ENCODE measurements at places on chromosomes 13 and 19.

GRCh38 chr19:31354799-31355664, 5.8 kb upstream of the TSHZ3 start:
- no peak for DNase-seq

- no peak for DNase-seq
These were observed 857.1 kb downstream of the GPC5 start for GRCh38 chr13:92255526-92255925.

DNA sequence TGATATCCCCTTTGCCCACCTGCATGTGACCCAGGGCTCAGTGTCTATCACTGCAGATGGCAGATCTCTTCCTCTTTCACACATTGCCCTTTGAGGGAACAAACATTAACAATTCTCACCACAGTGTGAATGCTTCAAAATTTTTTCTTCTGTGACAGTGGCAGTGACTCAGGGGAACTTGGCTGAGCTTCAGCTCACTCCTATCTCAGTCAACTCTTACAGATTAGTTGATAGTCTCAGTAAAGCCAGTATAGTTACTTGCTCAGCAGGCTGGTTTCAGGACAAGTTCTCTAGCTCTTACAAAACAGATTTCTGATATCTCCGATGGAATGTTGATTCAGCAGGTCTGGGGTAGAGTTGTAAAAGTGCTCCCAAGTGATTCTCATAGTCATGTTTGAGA, 166.9 kb downstream of the DLEU7 start:
- no peak for DNase-seq

DNA sequence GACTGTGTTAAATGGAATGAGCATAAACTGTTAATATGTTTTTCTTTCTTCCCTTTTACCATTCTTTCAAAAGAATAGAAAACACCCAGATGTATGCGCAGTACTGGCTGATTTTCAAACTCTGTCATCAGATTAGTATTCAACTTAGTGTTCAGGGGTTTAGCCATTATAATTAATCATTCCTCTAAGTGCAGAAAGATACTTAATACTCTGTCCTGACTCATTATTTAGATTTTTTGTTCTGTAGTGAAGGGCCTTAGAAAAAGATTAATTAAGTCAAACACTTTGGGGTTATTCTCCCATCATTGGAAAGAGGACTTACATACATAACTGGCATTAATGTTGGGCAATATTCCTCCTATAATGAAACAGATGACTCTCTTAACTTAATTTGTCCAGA, 1316.7 kb upstream of the SLC10A2 start:
- DNase-seq, result no peak

- peak; percentile 59 for DNase-seq
These were observed at the start of gene TEX30 for GRCh38 chr13:102773441-102774213. Gene TEX30, minus strand, starts transcription at chr13:102773786. Its CDS starts 3,760 bp downstream, at chr13:102770026.

GRCh38 chr13:60924856-60925255, 490.8 kb downstream of the PCDH20 start:
- DNase-seq, result no peak

GRCh38 chr19:19482809-19483596, 32.3 kb downstream of the TSSK6 start:
- no peak for DNase-seq

DNA sequence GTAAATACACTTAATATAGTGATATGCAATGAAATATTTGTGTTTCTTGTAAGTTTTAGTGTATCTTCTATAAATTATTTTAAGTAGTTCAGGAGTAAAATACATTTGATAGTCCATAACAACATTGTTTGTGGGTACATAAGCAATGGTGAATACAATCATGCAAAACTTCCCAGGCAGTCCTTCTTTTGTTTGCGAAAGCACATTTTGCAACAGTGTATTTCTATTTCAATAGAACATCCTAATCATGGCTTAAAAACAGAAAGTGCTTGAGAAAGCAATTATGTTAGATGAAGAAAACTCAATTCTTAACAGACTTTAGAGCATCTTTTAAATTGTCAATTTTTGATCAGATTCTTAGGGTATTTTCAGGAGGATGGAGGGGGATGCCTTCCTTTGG, 155.6 kb downstream of the POSTN start:
- no peak for DNase-seq
